ENCODE measurements at places on chromosomes 5 and 9.

DNA sequence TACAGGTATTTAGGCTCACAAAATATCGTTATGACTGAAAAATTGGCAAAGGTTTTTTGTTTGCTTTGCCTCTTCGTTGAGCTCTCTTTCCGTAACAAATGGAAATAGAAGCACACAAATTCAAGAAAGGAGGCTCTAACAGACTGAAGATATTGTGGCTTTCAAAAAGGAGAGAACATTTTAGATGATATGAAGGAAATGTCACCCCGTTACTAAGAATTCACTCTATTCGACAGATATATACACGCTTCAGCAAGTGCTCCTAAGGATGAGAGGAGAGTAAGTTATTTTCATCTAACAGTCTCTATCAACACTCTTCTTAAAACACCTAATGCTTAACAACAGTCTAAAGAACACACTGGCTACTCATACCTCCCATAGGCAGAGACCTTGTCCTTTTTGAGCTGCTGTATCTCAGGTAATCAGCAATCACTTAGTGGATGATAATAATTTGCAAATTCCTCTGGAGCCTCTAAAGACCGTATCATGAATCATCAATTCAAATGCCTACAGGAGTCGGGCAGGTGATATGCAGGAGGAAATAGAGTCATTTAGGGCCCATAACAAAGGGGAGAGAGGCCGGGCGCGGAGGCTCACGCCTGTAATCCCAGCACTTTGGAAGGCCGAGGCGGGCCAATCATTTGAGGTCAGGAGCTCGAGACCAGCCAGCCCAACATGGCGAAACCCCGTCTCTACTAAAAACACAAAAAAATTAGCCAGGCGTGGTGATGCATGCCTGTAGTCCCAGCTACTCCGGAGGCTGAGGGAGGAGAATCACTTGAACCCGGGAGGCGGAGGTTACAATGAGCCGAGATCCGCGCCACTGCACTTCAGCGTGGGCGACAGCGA, 1.4 kb upstream of the HSDL2 start:
- DNase-seq = peak; percentile 70

DNA sequence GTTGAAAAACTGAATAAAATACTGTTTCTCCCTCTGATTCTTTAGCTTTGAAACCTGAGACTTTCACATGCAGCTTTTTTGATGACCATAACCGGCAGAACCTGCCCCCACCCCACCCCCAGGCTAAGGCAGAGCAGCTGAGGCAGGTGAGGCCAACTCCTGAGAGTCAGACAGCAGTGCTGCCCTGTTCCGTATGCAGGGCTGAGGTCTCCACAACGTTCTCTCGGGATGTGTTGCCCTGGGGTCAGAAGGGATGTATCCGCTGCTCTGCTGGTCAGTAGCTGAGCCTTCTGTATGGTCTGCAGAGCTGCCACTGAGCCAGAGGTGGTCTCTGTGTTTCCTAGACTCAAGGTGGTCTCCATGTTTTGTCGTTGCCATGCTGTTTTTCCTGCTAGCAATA, 190.5 kb downstream of the AOPEP start:
- peak; percentile 94 for DNase-seq

GRCh38 chr5:109256486-109256885, 153.3 kb downstream of the PJA2 start:
- DNase-seq = no peak

GRCh38 chr9:115969096-115969495, 184.5 kb upstream of the PAPPA start:
- DNase-seq = no peak

- DNase-seq = peak; percentile 44
Observed at GRCh38 chr5:178113141-178113787, at the start of gene N4BP3. Gene N4BP3, plus strand, starts transcription at chr5:178113532. Its CDS starts 6,052 bp downstream, at chr5:178119584.

GRCh38 chr9:90423661-90424193, 218.9 kb downstream of the DIRAS2 start:
- no peak for DNase-seq

GRCh38 chr5:179267671-179268083, 77.6 kb downstream of the ADAMTS2 start:
- no peak for DNase-seq

DNA sequence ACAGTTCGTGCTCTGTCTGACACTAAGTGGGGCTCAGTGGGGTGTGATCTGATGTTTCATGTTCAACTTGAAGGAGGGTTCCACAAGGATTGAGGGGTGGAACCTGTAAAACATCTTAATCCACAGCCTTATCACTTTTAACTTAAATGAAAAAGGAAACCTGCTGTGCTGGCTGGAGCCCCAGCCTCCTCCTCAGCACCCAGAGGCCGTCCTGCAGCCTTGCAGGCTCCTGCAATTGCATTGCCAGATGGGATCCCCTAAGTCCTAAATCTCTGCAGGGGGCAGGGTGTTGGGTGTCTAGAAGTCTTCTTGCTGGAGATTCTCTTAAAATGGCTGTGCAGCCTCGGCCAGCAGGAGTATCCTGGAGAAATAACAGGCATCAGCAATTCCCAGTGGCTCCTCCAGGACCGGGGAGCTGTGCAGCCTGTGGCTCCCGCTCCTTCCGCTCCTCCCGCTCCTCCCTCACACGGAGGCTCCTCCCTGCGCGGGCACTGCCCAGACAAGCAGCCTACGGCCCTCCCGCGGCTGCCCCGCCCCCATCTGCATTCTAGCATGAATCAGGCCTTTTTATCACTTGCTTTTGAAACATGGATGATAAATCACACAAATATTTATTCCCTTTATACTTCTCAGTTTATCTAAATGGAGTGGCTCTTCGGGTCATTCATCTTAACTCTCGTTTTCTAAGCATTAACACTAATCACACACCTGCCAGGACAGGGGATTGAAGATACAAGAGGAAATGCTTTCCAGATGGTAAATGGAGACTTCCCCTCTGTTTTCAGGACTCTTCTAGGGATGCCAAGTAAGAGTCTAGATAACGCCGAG, 131.0 kb downstream of the ADAMTS16 start:
- DNase-seq = peak; percentile 97

GRCh38 chr9:128244091-128244836, 31.5 kb downstream of the GOLGA2 start:
- no peak for DNase-seq

- no peak for DNase-seq
Observed at GRCh38 chr9:127585161-127585819, 26.8 kb upstream of the STXBP1 start.

- no peak for DNase-seq
Observed at GRCh38 chr9:39587844-39588499, 232.5 kb downstream of the SPATA31A1 start.

- DNase-seq = no peak
Observed at GRCh38 chr5:100319885-100320284, 215.3 kb upstream of the FAM174A start.

- no peak for DNase-seq
Observed at GRCh38 chr9:129944506-129945116, 98.4 kb downstream of the FNBP1 start.

DNA sequence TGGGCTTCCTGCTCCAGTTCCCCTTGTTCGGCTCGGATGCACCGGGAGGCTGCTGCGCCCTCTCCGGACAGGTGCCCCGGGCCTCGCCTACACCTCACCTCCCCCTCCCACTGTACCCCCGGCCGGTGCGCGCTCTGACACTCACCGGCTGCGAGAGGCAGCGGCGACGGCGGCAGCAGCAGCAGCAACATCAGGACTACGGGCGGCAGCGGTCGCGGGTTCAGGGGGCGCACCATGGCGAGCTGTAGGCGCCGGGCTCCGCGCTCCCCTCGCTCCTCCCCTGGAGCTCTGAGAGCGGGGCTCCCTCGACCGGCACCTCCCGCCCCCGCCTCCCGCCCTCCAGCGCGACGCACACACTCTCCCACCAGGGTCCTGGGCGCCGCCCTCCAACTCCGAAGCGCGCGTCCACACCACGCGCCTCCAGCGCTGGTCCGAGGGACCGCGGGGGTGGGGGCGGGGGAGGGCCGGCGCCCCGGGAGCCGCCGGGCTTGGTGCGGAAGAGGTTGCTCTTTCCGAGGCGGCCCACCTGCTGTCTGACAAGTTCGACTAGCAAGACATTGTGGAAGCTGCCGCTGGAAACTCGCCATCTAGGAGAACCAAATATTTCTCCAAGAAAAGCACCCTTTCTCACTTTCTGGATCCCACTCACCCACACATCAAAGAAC, at the start of gene GFRA3:
TSS of gene GFRA3 (minus strand) at position 433 of the 665 bp plus-strand sequence. CDS start at position 236, 197 bp downstream.
- DNase-seq = no peak

DNA sequence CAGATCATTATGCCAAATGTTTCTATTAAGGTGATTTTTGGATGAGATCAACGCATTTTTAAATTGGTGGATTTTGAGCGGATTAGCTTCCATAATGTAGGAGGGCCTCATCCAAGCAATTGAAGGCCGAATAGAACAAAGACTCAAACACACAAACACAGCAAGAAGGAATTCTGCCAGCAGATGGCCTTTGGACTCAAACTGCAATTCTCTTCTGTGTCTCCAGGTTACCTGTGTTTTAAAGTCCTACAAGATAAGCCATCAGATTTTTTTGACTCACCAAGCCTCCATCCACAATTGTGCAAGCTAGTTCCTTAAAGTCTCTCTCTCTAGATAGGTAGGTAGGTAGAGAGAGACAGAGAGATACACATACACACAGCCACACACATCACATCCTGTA, 25.5 kb downstream of the CDH6 start:
- DNase-seq = no peak

GRCh38 chr9:131692612-131693562, 47.0 kb downstream of the RAPGEF1 start:
- DNase-seq = no peak

- DNase-seq = no peak
Observed at GRCh38 chr5:139872851-139873794, 77.5 kb downstream of the PSD2 start.

GRCh38 chr5:95390812-95391492, at the start of gene FAM81B:
Gene FAM81B, plus strand, starts transcription at chr5:95391366. Its CDS starts 24 bp downstream, at chr5:95391390.
- DNase-seq = no peak

GRCh38 chr5:72509401-72509800, 2.2 kb upstream of the ZNF366 start:
- DNase-seq = no peak

GRCh38 chr5:154147666-154148065, 42.9 kb upstream of the GALNT10 start:
- no peak for DNase-seq

GRCh38 chr5:134026521-134027287, 21.9 kb upstream of the VDAC1 start:
- peak; percentile 60 for DNase-seq

GRCh38 chr5:150406723-150407095, 6.0 kb downstream of the CD74 start:
- DNase-seq = no peak

GRCh38 chr9:136297016-136297691, 6.7 kb downstream of the CCDC187 start:
- DNase-seq = peak; percentile 88

GRCh38 chr5:68965926-68966325, 127.9 kb upstream of the SLC30A5 start:
- DNase-seq = no peak

Data from PC-9 (cell line).